ENCODE measurements at places on chromosomes 16 and 17.

GRCh38 chr17:4412933-4413831 is 20.6 kb upstream of the SPNS3 start:
- no peak for DNase-seq

DNA sequence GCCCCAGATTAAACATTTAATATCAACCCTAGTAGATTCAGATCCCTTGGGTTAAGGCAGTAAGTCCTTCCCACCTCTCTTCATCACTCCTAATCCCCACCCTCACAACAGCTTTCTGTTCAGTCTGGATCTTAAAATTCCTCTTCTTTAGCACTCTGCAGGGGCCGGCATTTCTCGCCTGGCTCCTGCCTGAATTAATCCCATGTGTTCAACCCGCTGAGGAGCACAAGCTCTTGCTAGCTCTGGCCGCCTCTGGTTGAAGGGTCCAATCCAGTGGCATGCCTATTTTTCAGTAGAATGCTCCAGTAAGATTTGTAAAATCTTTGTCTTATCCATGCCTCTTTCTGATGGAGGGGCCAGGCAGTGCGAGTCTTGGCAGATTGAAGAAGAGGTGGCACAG is 59.2 kb downstream of the CYB5B start:
- no peak for DNase-seq

- DNase-seq: no peak
Observed at GRCh38 chr17:44442806-44443205, 53.4 kb upstream of the ITGA2B start.

DNA sequence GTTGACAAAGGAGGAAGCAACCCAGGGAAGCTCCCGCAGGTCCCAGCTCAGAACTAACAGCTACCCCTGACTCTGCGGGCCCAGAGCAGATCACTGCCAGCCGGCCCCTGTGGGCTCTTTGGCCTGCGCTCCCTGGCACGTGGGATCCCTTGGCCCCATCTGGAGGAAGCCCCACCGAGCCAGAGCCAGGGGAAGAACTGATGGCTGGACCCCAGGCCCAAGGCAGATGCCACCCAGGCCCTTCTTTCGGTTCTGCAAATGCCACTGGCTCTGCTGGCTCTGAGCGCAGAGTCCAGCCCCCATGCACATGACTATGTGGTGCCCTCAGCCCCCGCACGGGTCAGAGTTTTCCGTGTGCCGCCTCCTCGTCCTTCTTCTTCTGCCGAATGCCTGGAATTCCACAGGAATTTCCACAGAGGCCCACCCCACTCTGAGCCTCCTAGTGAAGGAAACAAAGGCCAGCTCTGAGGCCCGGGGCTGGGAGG is 35.8 kb upstream of the SNN start:
- peak; percentile 52 for DNase-seq

DNA sequence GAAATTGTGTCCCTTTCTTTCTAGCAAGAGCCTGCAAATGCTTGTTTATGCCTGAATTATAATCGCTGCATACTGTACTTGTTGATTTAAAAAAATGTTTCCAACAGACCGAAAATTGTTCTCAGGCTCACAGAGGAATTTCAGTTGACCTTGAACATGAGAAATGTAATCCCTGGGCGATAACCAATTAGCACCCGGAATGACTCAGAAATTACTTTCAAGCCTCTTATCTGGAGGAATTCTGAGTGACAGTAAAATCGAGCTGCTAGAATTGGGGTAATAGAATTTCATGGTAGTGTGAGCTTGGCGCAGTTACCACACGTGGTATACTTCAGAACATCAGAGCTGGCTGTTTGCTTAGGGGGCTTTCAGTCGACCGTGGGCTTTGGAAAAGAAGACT is 139.1 kb upstream of the CACNG3 start:
- DNase-seq: no peak

DNA sequence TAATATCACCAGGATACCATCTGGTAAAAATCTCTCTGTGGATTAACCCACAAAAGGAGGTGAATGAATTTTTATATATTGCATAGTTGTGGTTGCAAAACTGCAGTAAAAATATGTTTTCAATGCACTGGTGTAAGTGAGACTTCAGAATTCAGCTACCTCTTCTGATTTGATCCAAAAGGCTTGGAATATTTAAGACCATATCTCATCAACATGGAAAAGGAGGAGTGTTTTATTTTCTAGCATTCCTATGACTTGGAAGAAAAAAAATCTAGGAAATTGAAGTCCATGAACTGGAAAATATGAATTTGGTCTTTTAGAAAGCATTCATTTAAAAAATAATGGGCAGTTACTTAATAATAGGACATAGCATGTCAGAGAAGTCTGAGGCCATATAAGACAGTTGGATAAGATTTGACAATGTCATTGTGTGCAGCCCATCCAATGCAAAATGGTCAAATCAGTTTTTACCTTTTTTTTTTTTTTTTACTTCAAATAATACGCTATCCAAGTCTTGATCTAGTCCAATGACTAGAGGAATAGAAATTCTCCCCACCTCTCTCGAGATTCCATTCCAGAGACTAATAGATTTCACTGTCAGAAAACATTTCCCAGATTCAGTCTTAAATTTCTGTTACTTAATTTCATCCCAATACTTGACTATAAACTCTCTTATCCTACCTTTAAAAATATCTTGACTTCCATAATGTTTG is 364.9 kb upstream of the PMFBP1 start:
- DNase-seq: peak; percentile 42

- no peak for DNase-seq
Observed at GRCh38 chr16:74650966-74651567, 15.6 kb downstream of the RFWD3 start.

GRCh38 chr16:71915350-71915749 is 20.0 kb downstream of the IST1 start:
- DNase-seq: no peak

- DNase-seq: no peak
Observed at GRCh38 chr16:21222495-21223337, 10.8 kb upstream of the ANKS4B start.

DNA sequence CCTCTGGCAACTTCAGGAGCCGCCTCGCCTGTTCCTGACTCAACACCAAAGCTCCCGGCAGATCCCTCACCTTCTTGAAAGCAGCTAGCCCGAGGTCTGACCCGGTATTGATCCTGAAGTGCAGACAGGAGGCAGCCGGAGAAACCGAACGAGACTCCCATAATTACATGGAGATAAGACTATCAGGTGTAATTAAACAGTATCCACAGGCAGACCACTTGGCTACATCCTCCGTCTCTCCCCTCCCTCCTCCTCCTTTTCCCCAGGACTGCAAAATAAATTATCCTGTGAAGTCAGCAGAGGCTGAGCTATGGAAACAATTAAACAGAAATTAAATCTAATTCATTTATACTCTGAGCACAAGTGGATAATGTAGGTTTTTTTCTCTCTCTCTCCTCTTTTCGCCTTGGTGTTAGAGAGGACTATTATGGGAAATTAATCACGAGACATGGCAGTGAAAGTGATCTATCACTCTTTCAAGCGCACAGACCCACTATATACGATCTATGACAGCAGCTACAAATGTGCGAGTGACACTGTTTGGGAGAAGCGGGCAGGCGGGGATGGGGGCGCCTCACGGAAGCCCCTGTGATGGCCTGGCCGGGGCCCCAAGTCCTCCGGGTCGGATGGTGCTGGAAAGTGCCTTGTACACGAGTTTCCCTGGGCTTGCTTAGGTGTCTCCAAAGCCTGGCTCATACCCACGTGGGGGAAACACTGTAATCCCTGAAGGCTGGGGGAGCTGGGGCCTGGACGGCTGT is 92.8 kb downstream of the RBFOX3 start:
- no peak for DNase-seq

DNA sequence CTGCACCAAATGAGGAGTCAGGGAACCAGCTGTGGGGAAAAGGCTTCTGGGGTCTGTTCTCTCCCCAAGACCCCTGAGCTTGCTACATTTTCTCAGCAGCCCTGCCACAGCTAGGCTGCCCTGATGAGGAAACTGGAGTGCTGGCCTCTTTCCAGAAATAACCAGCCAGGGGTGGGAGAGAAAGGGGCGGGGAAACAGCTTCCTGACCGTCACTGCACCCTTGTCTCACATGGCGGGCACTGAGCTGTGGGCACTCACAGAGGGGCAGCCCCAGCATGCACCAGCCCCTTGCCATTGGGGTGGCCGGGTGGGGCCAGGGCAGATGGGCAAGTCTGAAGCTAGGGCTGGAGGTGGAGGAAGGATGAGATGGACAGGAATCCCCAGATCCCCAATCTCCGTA is 2.9 kb downstream of the SRL start:
- DNase-seq: no peak

- peak; percentile 98 for DNase-seq
Observed at GRCh38 chr16:72291531-72291981, 119.6 kb upstream of the PMFBP1 start.

- DNase-seq: no peak
Observed at GRCh38 chr17:40351359-40352236, 12.9 kb downstream of the GJD3 start.

DNA sequence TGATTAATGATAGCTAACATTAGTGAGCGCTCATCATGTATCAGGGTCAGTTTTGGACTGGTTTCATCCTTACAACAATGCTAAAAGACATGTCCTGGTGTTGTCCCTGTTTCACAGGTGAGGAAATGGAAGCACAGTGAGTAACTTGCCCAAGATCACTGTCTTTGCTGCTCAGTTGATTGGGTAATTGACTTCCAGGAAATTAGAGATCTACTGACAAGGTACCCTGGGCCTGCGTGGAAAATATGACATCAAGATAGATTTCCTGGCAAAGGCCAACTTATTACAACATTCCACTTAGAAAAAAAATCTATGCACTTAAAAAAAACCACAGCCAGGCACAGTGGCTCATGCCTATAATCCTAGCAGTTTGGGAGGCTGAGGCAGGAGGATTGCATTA is 96.3 kb downstream of the CYLD start:
- DNase-seq: no peak

DNA sequence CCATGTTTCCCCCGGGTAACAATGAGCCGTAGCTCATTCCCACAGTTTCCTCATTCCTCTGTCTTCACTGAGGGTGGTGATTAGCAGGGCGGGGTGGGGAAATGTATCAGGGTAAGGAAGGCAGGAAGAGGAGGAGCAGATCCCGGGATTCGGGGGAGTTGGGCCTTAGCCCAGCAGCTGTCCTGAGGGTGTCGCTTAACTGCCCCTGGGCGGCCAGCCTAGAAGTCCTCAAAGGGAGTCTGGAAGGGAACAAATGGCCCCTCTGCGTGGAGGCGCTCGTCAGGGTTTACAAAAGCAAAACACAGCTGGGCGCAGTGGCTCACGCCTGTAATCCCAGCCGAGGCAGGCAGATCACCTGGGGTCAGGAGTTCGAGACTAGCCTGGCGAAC is 14.3 kb downstream of the MLYCD start:
- no peak for DNase-seq

GRCh38 chr16:75229172-75230031 is 10.6 kb downstream of the CTRB1 start:
- DNase-seq: no peak

DNA sequence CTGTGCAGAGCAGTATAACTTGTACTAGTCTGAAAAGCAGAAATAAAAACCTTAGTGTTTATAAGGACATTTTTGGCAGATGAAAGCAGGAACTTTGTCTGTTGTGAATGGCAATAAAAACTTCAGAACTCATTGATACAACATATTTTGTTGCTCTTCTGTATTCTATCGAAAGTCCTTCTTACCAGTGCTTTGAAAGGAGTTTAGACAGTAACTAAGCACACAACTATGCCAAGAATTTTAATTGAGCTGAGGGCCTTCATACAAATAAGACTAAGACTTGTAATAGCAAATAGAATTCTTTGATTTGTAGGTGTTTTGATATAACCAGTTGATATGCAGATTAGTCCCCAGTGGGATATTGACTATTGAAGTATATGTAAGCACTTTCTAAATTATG is 308.4 kb downstream of the ZFHX3 start:
- DNase-seq: peak; percentile 63

DNA sequence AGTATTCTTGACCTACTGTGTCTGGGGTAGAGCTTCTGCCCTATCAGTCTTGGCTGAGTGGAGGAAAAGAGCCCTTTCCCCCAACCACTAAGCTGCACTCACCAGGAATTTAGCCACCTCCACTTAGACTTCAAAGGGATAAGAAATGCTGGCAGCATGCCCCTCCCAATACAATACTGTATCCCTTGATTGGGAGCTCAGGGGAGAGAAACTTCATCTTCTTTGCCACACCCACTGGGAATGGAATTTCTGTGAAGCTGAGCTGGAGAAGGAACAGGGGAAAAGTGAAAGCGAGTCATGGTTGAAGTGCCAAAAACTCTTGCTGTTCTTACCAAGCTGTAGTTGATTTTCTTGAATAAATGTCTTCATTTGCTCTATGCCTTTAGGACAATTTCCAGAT is 68.8 kb downstream of the CEP112 start:
- DNase-seq: no peak

Data from GM04503 (cell line).